ENCODE measurements at places on chromosomes 3 and 15.
A peak's percentile ranks its signal among the peaks of the same experiment; 100 is the strongest.

GRCh38 chr15:65630760-65631159 lies 9.0 kb downstream of the SLC24A1 start:
- no peak for DNase-seq

- no peak for DNase-seq
These were observed 80.8 kb upstream of the FHIT start for GRCh38 chr3:61331929-61332552.

DNA sequence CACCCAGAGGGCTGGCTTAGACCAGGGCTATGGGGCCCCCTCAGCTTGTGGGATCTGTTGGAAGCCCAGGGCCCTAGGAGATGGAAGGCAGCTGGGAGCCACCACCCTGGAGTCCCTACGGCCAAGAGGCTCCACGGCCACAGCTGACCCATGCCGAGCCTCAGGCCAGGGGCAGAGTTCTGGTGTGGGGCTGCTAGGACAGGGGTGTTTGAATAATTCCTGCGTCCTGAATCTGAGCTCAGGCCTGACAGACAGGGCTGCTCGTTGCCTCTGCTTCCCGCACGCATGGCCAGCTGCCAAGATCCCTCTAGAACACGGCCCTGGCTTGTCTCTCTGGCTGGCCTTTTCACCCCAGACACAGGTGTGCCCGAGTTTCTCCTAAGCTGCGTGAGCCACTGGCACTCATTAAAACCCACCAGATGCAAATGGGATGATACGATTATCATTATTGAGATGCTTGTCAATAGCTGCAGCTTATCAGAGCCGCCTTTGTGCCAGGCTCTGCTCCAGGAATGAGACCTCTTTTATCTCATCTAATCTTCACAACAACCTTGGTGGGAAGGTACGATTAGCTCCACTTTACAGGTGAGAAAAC lies 70.2 kb downstream of the EFCAB12 start:
- DNase-seq, result no peak

DNA sequence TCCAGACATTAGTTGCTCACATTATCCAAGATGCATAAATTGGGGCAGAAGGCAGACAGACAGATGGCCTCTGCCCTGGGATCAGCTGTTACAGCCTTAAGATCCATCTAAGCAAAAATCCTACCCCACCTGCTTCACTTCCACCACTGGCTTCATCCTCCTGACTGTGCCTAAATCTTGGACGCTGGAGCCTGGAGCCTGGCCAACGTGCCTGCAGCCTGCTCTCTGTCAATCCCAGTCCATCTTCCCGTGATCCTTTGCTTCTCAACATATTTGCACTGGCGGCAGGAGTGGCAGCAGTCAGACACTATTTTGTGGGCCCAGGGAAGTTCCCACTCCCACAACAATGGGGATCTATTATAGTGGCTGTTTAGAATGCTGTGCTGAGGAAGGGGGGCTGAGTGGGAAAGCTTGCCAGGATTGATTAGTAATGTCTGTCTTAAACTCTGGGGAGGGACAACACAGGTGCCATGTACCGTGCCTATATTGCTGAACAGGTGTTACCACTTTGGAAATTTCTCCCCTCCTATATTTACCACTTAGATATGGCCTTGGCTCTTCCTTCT lies 121.2 kb downstream of the MEGF11 start:
- DNase-seq, result no peak

DNA sequence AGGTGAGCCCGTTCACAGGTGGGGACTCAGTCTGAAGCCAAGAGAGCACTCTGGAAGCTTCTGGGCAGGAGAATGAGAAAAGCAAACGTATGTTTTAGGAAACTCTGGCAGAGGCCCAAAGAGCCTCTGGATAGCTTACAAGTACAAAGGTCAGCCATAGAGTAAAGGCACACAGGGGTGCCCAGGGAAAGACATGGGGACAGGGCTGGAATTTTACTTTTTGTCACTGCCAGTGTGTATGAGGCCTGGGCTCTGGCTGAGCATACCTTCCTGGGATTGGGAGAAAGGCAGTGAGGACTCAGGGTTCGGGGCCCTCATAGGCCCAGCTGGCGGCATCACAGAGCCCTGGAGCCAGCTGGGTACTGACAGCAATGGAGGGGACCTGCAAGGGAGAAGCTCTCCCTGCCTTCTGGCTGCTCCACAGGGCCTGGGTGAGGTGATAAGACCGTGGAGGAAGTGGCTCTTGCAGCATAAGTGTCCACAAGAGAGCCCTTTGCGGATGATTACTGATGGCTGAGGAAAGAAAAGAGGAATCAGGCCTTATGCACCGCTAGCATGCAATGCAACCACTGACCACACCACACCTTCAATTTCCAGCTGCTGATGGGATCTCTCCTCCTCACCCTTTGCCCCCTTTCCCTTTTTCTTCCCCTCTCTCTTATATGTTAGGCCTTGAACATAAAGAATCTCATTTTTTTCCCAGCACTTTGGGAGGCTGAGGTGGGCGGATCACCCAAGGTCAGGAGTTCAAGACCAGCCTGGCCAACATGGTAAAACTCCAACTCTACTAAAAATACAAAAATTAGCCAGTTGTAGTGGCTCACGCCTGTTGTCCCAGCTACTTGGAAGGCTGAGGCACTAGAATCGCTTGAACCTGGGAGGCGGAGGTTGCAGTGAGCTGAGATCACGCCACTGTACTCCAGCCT lies 25.1 kb upstream of the BCL2L10 start:
- DNase-seq, result no peak

DNA sequence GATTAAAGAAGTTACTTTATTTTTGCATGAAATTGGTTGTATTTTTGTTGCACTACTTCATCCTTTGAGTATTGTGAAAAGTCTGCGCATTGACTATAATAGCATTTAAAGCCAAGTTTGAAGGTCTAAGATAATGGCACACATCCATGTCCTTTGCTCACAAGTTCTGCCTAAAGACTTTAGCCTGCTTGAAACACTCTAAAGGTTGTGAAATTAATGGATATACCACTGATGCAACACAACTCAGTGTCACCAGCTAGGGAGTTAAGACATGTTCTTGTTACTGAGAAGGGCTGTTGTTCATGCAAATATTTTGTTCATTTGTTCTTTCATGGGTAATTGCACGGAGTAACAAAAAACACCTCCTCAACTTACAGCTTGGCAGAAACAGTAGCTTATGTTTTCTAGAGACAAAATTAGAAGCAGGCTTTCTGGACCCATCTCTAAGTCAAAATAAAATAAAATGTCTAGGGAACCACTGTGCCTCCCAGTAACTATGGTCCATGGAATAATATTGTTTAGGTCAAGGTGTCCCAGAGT lies 83.9 kb downstream of the PPARG start:
- peak; percentile 44 for DNase-seq

- DNase-seq, result no peak
These were observed 64.3 kb downstream of the PLAAT1 start for GRCh38 chr3:193305356-193305755.

DNA sequence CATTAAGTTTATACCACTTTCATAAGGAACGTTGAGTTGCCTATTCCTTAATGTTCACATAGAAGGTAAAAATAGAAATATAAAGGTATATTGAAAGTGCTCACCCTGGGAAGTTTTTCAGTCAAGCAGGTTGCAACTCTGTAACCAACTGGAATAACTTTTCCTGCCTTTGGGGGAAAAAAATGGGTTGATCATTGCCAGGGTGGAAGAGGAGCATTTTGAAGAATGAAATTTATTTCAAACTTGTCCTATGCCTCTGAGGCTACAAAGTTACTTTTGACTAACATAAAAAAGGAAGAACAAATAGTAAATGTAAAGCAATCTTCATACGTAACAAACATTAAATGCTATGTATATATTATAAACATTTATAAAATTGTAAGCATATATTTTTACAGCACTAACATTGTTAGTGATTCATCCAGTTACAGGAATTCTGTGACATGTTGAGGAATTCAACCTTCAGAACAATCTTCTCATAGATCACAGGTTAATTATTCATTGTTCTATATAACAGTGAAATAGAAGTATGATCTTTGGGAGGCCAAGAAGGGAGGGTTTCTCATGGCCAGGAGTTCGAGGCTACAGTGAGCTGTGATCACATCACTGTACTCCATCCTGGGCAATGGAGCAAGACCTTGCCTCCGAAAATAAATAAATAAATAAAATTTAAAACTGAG lies 13.5 kb downstream of the EFHB start:
- no peak for DNase-seq

All from choroid plexus epithelial cell (primary cell).